ENCODE measurements at places on chromosomes 2 and 18.

DNA sequence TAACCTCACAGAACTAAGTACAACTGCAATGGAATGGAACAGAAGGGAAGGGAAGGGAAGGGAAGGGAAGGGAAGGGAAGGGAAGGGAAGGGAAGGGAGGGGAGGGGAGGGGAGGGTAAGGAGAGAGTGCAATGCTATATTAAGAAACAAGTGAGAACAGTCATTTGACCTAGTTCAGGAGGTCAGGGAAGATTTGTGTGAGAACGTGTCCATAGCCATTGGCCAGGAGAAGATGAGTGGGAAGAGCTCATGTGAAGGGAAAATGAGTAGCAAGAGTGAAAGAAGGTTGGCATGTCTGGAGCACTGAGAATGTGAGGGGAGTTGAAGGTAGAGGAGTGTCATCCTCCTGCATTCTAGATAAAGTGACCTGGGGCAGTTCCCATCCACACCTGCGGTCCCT lies 481.6 kb downstream of the IRS1 start:
- no peak for DNase-seq

- no peak for DNase-seq
Observed at GRCh38 chr2:45117383-45117782, 108.1 kb upstream of the SIX2 start.

DNA sequence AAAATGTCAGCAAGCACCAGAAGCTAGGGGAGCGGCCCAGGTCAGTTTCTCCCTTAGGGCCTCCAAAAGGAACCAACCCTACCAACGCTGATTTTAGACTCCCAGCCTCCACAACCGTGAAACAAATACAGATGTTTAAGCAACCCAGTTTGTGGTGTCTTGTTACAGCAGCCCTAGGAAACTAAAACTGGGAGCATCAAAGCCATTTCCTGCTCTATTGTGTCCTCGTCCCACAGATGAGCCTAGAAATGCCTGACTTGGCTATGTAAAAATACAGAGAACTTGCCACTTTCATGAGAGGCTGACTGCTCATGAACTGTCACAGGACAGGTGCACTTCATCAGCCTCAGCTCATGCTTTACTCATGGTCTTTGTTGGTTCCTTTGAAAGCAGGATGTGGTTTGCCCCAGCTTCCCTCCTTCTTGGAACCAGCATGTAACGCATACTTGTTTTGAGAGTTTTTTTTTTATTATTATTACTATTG lies 97.6 kb upstream of the SLC39A10 start:
- peak; percentile 92 for DNase-seq

DNA sequence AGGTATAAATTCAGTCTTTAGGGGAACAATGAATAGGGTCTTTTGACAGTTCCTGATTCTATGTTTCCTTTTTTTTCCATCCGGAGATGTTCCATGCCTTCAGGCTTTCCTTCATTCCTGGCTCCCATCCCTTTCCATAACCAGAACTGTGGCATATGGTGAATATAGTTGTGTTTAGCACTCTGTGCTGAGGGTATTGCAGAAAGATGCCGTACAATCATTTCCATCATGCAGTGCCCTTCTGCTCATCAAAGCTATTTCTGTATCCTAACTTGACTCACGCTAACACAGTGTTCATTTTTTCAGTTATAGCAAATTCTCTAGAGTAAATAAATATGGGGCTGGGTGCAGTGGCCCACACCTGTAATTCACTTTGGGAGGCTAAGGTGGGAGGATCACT lies 131.9 kb upstream of the EML6 start:
- no peak for DNase-seq

DNA sequence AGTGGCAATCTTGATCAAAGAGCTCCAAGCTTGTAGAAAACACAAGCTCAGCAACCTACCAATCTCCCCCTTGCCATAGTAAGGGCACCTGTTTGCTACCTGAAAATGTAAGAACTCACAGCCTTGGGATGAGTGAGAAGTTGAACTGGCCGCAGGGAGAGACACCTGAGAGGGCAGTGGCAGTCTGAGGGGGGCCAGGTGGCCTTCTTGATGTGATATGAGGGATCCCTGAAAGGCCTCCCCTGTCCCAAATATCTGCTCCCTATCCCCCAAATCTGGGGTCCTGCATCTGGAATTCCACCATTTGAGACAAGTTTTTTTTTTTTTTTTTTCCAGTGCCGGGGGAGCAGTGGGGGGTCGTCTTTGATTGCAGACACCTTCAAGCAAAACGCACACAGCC lies 230.2 kb upstream of the SMAD2 start:
- no peak for DNase-seq

GRCh38 chr2:74984947-74985637 lies 26.6 kb downstream of the POLE4 start:
- no peak for DNase-seq

- DNase-seq = peak; percentile 6
Observed at GRCh38 chr2:212727751-212728150, 189.1 kb upstream of the ERBB4 start.

DNA sequence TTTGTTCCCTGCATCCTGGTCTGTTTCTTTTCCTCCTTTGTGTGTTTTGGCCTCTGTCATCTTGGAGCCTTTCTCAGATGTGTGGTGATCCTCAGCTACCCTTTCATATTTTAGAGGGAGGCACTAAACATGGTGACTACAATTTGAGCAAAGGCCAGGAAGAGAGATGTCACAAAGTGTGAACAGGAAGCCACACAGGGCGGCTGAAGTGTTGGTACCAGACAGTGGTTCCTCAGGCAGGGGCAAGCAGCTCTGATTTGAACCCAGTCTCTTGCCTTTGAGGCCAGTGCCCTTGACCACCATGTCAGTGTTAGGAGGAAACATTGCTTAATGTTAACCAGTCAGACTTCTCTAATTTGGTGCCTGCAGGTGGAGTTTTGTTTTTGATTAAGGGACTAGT lies 9.2 kb downstream of the LRRFIP1 start:
- DNase-seq = peak; percentile 16

- DNase-seq = no peak
Observed at GRCh38 chr2:232528746-232529460, 2.9 kb downstream of the CHRND start.

- no peak for DNase-seq
Observed at GRCh38 chr2:64720535-64721319, 67.0 kb upstream of the SERTAD2 start.

DNA sequence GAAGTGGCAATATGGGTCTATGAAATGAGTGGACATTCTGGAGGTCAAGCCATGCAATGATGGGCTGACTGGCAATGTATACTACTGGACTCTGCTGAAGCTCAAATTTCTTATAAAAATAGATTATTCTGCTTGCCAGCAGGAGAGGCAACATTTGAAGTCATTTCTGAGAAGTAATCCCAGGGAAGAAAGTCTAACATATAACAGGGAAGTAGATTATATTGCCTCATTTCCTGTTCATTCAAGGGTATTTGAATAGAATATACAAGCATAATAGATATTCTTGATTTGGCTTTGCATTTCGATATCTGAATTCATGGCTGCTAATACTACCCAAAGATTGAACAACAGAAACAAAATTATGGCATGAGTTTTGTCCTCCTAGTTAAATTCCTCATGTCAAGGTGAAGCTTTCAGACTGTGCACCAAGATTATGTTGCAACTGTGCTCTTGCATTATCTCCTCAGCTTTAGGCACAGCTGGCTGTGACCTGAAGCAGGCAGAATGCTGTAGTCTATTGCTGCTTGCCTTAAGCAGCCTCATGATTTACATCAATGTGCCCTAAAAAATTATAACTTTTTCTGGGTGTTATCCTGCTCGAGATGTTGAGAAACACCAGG lies 13.3 kb upstream of the TMX3 start:
- no peak for DNase-seq

DNA sequence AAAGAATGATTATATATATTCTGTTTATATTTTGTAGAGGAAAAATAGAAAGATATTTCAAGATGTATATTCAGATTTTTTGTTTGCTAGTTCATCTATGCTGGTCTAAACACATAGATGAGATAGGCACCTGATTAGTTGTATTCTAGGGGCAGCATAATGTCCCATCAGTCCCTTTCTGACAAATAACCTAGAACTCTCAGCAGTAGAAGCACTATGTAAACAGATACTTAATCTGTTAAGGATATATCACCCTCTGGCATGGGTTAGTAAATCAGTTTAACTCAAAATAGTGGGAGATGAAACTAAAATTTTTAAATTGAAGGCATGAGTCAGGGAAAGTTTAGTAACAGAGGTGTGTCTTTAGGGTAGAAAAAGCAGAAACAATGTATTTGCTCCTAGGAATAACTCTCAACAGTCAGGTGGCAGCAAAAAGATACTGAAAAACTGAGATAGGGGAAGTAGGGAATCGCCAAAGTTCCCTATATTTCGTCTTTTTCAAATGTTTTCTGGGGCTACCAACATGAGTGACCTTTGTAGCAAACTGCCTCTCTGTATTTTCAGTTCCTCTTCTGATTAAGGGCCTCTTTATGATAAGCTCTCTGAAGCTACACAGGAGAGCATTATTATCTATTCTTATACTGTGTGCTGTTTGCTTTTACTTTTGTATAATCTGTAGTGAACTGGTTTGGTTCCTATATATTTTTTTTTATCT lies 5.7 kb downstream of the PPP1R1C start:
- no peak for DNase-seq

- DNase-seq = no peak
Observed at GRCh38 chr2:100320547-100321178, 1.6 kb downstream of the LONRF2 start.

- DNase-seq = no peak
Observed at GRCh38 chr2:111066062-111066593, 54.6 kb upstream of the BCL2L11 start.

GRCh38 chr2:233965032-233965603 lies 47.9 kb downstream of the TRPM8 start:
- no peak for DNase-seq

GRCh38 chr2:215658635-215659305 lies 222.9 kb upstream of the FN1 start:
- no peak for DNase-seq

- no peak for DNase-seq
Observed at GRCh38 chr2:190792956-190793888, 87.4 kb upstream of the GLS start.

GRCh38 chr2:150188177-150188576 lies 299.3 kb downstream of the RND3 start:
- DNase-seq = no peak

DNA sequence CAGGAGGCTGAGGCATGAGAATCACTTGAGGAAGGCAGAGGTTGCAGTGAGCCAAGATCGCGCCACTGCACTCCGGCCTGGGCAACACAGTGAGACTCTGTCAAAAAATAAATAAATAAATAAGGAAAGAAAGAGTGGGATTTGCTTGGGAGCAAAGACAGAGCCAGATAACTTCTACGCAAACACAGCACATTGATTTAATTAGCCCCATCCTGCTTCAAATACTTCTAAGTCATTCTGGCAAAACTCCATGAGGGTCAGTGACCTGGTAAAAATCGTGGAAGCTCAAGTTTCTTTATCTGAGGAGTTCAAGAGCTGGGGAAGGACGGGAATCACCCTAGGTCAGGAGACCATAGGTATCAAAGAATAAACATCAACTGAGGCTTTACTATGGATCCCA lies 70.6 kb upstream of the TCF7L1 start:
- DNase-seq = no peak

DNA sequence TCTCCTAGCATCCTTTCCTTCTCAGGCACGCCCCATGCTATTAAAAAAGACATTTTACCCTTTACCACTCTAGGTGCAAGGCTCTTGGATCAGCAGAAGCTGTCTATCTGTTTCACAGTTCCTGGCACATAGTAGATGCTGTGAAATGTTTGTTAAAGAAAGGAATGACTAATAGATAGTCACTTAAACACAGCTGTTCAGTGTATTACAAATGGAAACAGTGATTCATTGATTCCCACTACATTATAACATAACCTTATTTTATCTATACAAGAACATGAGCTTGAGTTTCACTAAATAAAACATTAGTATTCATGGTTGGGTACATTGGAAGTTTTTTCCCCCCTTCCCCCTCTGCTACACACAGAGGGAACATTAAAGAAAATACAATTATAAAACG lies 142.1 kb downstream of the ASXL3 start:
- no peak for DNase-seq

DNA sequence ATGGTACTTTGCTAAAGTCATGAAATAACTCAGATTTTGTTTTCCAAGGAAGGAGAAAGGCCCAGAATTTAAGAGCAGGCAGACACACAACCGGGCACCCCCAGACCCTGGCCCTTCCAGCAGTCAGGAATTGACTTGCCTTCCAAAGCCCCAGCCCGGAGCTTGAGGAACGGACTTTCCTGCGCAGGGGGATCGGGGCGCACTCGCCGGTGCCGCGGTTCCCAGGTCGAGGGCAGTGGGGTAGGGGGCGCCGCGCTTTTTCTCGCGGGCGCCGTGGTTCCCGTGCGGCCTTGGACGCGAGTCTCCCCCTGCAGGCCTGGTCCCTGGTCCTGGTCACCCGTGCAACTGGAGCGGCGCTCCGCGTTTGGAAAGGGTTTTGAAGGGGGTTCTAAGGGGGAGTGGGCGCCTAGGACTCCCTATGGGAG lies 1.2 kb downstream of the ZNF236 start:
- no peak for DNase-seq

GRCh38 chr2:109054865-109055264 lies 65.8 kb upstream of the EDAR start:
- DNase-seq = no peak

DNA sequence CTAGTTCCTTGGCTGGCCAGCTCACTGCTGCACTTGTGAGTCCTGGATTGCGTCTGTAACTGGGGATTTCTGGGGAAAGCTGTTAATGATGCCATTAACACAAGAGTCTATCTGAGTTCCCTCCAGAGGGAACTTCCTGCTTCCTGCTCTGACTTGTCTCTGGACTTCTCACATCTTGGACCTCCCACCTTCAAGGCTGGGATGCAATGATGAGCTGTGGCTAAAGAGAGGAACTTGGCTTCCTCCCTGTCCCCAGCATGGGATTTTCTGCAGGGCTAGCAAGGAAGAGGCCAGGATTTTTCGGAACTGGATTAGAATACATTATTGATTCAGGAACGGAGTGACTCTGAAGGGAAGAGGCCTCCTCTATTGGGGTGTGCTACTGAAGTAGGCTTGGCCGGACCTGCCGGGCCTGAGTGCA lies 155.5 kb downstream of the CLIP4 start:
- no peak for DNase-seq

- no peak for DNase-seq
Observed at GRCh38 chr2:75031171-75031570, 72.7 kb downstream of the POLE4 start.

- no peak for DNase-seq
Observed at GRCh38 chr2:190603374-190603773, 45.5 kb upstream of the NAB1 start.

GRCh38 chr18:3104190-3105054 lies 91.5 kb upstream of the LPIN2 start:
- DNase-seq = no peak
